ENCODE measurements at places on chromosomes 13 and 19. TPM values are rescaled to one million over a fixed set of nuclear protein-coding genes. Genes with fewer than 3 reads are reported as not detected.

DNA sequence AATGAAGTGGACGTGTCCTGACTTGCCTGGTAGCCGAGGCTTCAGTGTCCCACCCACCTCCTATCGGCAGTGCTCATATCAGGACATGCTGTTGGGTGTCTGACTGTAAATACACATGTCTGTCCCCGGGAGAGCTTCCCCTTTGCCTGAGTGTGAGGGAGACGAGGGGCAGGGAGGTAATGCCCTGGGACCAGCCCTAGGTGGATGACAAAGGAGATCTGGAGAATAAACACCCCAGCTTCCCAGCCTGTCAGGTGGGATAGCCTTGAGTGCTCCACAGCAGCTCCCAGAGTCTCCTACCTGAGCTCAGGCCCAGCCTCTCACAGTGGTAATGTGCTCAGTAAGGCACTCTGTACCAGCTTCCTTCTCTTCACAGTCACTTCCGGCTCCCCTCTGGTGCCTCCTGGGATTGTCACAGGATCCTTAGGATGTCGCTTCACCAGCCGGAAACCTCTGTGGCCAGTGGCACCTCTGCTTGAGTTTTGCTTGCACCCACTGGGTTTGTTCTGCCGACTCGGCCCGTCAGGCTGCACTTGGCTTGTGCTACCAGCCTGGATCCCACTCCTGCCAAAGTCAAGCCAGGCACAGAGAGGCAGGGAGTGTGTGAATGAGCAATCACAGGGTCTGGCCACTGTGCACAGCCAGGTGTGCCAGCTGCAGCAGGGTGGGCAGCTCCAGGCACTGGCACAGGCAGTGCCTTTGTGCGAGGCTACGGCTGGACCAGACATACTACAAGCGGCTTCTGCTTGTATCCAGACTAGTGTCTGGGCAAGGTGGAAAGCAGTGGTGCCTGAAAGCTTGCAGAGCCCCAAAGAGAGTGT, 54.4 kb upstream of the RGCC start:
- no peak for DNase-seq

- DNase-seq = no peak
Measured at GRCh38 chr19:33841685-33842084, 45.0 kb downstream of the KCTD15 start.

- DNase-seq = peak; percentile 29
Measured at GRCh38 chr19:2507109-2507508, 31.2 kb downstream of the GADD45B start.

DNA sequence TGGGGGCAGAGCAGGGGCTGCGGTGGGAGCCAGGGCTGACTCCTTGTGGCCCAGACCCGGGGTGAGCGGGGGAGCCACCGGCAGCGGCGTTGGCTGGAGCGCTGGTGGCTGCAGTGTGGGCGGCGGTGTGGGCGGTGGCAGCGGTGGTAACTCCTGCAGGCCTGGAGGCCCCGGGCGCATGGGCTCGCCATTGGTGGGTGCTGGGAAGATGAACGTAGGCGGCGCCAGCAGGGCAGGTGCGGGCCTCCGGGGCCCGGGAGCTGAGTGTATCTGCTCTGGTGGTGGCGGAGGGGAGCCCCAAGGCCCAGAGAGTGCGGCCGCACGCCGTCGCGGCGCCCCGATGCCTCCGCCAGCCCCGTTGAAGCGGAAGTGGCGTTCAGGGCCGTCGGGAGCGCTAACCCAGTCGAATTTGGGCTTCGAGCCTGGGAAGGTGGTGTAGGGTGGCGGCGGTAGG, 2.0 kb downstream of the GGN start:
- DNase-seq = no peak

DNA sequence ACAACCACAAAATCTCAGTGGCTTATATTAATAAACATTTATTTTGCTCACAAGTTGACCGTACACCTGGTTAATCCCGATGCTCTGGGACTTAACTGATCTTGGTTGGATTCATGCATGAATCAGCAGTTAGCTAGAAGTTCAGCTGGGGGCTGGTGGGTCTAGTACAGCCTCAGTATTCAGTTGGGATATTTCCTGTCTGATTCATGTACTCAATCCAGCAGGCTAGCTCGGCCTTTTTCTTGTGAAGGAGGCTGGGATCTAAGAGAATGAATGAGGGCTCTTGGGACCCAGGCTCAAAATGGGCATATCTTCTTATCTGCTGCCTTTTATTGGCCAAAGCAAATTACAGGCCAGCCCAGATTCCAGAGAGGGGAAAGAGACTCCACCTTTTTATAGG, 178.8 kb downstream of the KCTD12 start:
- DNase-seq = no peak

- DNase-seq = no peak
Measured at GRCh38 chr13:83880275-83881139, 1.8 kb downstream of the SLITRK1 start.

GRCh38 chr19:2046046-2046907, 4.8 kb downstream of the MKNK2 start:
- DNase-seq = no peak

DNA sequence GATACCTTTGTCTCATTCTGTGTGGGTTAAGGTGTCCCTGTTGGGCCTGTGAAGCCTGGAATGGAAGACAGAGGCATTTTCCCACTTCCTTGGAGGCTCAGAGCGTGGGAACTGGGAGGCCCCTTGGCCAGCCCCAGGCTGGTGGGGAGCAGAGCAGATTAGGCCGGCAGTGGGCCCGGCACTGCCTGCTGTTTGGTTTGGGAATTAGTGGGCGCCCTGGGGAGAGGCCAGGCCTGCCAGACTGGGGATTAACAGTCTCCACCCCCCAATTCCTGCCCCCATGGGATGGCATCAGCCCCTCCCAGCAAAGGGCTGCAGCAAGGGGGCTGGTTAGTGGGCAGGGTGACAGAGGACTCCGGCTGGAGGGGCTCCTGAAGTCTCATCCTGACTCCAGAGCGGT, 3.1 kb upstream of the BEST2 start:
- DNase-seq = no peak

The TGFBR3L gene
- total RNA-seq = 0.61 TPM

The PBX4 gene
- 4.6 TPM for total RNA-seq

The COX6B1 gene
- 373 TPM for total RNA-seq

The ZNF460 gene
- 62.5 TPM for total RNA-seq

Measured in OCI-LY7 (cell line).